Chondrocyte (in vitro differentiated cells): ENCODE measurements at places on chromosomes 13 and 19.

DNA sequence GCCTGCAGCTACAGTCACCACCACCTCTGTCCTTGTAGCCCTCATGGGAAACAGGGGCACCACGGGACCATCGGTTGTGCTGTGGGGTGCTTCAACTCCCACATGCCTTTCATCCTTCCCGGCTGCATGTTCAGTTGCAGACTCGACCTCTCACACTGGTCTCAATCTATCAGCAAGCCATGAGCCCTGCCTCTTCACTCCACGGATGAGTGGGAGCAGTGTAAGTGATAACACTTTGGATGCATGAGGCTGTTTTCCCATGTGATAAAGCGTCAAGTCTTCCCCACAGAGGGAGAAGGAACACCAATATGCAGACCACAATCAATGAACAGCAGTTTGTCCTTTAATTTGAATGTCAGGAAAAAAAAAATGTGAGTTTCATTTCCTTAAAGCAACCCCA, 12.2 kb downstream of the SERP2 start:
- DNase-seq = no peak

DNA sequence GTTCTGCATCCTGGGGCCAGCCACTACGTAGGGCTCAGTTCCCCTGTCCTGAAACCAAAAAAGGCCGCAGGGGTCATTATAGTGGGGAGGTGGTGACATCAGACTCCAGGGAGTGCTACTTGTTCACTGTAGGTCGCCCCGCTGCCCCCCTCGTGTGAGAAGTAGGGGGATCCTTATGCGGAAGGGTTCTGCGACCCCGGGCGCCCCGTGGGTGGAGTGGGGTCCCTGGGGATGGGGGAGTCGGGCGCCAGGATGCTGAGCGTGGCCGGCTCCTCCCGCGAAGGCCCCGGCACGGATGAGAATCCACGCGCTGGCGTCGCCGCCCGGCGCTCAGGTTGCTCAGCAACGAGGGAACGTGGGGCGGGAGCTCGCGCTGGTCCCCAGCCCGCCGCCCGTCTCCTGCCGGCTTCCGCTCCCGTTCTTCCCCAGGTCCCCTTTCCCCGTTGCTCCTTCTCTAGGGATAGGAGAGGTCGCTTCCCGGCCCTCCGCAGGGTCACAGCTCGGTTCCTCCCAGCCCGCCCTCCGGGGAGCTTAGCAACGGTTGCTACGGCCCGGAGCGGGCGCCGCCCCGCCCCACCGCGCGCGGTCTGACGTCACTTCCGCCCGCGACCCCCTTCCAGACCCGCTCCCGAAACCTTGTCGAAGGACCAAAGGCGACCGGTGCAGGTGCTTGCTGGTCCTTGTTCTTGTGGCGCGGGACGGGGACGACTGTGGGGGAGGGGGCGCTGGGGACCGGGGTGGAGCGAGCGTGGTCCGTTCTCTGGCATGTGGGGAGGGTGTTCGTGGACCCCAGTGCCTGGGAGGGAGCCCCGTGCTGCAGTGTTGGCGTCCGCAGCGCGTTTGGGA, at the start of gene NAT14:
Gene NAT14, plus strand, starts transcription at position 596 of the 846 bp plus-strand sequence. CDS start 521 bp downstream, outside the sequence.
- DNase-seq = no peak

GRCh38 chr13:34208336-34208735, 390.4 kb downstream of the RFC3 start:
- DNase-seq = no peak

DNA sequence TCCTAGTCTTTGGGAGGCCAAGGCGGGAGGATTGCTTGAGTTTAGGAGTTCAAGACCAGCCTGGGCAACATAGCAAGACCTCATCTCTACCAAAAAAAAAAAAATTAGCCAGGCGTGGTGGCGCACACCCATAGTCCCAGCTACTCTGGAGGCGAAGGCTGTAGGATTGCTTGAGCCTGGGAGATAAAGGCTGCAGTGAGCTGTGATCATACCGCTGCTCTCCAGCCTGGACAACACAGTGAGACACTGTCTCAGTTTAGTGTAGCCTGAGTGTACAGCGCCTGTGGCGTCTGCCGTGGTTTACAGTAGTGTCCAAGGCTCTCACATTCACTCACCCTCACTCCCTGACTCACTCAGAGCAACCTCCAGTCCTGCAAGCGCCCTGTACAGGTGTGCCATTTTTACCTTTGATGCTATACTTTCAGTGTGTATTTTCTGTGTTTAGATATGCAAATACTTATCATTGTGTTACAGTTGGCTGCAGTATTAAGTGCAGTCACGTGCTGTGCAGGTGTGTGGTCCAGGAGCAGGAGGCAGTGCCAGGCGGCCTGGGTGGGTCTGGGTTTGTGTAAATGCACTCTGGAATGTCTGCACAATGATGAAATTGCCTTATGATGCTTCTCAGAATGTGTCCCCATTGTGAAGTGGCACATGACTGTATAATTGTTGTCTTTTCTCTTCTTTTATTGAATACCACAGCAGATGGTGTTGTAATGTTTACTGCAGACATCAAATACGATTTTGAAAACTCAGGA, 36.1 kb upstream of the DCUN1D2 start:
- DNase-seq = no peak

- DNase-seq = no peak
Measured at GRCh38 chr19:32708457-32708856, 11.1 kb upstream of the TDRD12 start.

GRCh38 chr13:51894239-51894638, 32.5 kb downstream of the CCDC70 start:
- DNase-seq = no peak

GRCh38 chr19:8120636-8121480, 28.5 kb downstream of the FBN3 start:
- DNase-seq = no peak

GRCh38 chr19:51889934-51890333, 2.2 kb upstream of the ZNF577 start:
- no peak for DNase-seq

DNA sequence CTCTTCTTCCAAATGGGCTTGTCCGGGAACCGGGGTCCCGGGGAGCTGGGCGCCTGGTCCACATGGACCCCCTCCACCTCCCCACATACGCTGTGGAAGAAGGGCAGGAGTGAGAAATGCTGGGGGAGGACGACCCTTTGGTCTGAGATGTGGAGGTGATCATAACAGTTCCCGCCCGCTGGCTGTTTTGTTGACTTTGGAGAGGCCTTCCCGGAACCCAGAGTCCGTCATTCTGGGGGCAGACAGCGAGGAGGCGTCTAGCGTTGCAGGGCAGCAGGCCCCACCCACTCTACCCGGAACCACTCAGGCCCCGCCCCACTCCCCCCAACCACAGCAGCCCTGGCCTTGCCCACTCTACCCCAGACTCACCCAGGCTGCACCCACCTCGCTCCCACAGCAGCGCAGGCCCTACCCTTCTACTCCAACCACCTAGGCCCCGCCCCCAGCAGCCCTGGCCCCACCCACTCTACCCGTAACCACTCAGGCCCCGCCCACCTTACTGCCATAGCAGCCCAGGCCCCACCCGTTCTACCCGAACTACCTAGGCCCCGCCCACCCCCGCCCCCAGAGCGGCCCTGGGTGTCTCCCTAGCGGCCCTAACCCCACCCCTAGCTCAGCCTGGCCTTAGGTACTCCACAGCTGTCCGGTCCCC, 7.1 kb downstream of the GPR108 start:
- no peak for DNase-seq
